ENCODE measurements at places on chromosomes 6 and 20.

- DNase-seq = no peak
Measured at GRCh38 chr20:32820698-32821377, 1.1 kb downstream of the MAPRE1 start.

DNA sequence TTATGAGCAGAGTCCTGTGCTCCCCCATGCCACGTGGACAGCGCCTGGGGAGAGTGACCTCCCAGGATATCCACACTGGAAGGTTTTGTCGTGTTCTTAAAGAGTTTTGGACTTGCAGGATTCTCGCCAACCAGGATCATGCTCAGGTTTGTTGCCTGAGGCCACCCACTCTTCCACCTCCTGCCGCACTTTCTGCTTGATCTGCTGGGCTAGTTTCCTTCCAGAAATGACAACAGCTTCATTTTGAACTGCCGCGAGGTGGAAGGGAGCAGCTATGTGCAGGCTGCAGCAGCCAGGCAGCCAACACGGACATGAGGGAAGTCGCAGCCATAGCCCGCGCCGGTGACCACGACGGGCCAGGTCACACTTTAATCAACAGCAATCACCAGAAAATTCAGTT is 27.7 kb upstream of the SEC63 start:
- DNase-seq = no peak

GRCh38 chr6:139027620-139028182 is 844 bp upstream of the ABRACL start:
- peak; percentile 78 for DNase-seq

DNA sequence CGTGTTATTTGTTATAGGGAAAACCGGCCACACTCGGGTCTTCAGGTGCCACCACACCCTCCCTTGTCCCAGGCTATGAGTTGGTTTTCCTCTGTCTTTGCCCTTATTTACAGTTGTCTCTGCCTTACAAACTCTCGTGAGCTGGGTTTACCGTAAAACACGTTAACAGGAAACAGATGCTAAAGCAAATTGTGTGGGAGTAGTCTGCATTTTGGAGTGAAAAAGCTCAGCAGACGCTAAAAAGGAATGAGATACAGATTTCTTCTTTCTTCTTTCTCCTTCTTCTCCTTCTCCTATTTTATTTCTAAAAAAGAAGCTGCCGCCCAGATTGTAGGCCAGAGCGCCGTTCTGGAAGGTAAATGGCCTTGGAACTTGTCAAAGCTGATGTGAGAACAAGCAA is 51.9 kb downstream of the APCDD1L start:
- DNase-seq = no peak

- DNase-seq = peak; percentile 57
Measured at GRCh38 chr6:32969685-32970412, 1.5 kb downstream of the BRD2 start.

DNA sequence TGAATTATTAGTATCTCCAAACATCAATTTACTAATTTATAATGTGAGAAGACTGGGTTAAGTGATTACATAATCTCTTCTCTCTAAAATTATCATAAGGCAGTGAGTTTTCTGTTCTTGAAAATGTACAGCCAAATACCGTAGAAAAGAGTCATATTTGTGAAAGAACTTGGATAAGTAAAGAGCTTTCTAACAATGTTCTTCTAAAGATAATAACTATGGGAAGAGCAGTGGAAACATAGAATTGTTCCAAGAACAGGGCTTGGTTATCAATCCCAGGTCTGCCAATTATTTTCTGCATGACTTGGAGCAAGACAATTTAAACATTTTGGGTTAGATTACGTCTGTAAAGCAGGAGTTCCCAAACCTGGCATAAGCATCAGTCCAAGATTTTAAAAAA is 198.1 kb upstream of the SGK1 start:
- DNase-seq = no peak

GRCh38 chr20:48749437-48749836 is 78.4 kb downstream of the PREX1 start:
- DNase-seq = no peak

DNA sequence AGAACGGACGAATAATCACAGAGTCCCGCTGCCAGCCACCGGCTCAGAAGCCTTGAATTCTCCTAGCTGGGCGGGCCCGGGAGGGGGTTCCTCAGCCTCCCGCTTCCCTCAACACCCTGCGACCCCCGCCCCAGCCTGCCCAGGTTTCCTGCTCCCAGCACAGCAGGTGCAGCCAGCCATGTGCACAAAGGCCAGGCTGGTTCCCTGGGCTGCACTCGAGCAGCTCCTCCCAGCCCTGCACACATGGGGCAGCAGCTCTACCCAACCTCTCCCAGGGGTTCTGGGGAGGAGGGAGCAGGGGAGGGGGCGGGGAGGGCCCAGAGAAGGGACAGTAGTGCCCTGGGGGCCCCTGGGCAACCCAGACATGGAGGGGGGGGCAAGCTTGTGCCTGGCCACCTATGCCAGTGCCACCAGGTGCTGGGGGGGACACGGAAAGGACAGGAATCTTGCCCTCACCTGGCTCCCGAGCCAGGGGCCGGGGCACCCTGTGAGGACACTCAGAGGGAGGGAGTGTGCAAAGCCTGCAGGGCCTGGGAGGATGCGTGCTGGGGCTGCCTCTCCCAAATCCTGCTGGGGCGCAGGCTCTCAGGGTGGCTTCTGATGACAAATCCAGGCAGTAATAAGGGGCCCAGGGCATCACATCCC is 1.2 kb upstream of the NTSR1 start:
- no peak for DNase-seq

GRCh38 chr6:139376017-139376330 is 1.5 kb upstream of the CITED2 start:
- no peak for DNase-seq

GRCh38 chr6:23414051-23414445 is 712.0 kb upstream of the NRSN1 start:
- DNase-seq = no peak

GRCh38 chr6:83867527-83868161 is 8.2 kb downstream of the CYB5R4 start:
- peak; percentile 99 for DNase-seq

- DNase-seq = no peak
Measured at GRCh38 chr20:20212675-20213096, 155.2 kb upstream of the INSM1 start.

Measured in CD14-positive monocyte (primary cell).